LoVo (cell line): ENCODE measurements at places on chromosomes 4 and X.

DNA sequence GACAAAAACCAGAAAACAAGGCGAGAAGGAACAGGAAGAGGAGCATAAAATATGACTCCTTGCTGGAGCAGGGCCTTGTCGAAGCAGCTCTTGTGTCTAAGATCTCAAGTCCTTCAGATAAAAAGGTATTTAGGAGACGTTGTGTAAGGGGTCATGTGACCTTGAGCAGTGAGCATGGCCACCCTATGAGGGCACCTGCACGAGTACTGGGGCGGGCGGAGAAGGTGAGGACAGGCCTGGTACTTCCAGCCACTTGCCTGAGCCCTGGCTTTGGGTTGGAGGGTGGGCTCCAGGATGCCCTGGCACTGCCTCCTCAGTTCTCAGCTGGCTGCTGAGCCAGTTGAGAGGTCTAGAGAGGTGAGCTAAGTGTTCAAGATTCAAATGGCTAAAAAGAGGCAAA, 29.9 kb downstream of the NSD2 start:
- no peak for DNase-seq

GRCh38 chrX:10519761-10520160, 100.6 kb downstream of the MID1 start:
- no peak for DNase-seq

DNA sequence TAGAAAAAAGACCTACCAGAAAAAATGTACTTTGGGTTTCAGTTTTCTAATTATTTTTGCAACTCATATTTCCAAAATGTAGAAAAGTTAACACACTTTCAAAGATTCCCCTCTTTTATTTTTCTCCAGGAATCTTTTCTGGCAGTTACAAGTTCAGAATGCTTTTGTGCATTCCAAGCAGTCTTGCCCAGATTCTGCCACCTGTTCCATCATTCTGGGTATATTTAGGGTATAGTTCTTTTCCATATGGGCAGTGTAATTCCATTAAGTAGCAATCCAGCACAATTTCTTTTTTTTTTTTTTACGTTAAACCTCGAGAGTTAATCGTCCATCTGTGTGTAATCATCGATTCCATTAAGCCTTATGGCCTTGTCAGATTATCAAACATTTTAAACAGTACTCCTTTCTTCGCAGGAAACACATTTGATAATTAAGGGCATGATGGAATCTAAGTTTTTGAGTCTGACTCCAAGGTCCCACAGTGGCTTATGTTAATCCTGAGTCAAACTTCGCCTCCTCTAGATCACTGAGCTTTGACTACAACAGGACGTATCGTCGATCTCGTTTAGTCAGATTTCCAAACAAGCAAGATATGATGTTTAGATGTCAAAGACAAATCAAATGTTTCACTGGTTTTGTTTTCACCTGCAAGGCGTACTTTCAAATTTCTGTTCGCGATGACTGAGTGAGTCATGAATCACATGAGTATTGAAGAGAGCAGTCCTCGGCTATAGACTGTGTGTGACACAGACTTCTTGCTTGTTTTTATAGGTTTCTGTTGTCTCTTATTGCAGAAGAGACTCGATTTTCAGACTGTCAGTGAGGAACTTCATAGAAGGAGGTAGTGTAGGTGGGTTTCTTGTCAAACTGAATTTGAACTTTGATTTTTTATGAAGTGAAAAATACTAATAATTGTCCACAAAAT, 118.9 kb upstream of the GK2 start:
- DNase-seq, result no peak

GRCh38 chr4:183429489-183429888, 14.9 kb upstream of the CDKN2AIP start:
- DNase-seq, result no peak

DNA sequence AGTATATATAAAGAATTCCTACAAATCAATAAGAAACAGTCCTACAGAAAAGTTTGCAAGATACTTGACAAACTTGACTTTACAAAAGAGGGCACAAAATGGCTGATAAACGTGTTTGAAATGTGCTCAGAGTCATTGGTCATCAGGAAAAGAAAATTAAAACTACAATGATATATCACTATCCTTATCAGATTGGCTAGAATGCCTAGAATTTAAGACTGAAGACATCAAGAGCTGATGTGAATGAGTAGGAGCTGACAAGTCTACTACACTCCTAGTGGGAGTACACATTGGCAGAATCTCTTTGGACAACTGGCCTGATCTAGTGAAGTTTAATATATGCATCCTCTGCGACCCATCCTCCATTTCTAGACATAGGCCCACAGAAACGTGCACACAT, 10.3 kb upstream of the DCTD start:
- DNase-seq, result no peak

DNA sequence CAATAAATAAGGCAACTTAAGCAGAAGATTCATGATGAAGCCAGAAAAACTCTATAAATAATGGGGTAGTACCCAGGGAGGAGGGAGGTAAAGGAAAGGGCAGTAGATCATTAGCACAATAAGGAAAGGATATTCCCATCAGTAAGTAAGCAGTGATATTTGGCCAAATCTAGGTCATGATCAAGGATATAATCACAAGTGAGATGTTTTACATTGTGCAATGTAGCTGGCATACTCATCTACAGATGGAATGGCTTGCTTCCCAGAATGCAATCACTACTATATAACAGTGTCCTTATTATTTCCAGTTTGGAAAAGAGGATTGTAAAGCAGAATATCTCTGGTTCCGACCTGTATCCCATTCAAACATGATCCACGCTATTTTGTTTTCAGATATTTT, 483.4 kb downstream of the RPA4 start:
- DNase-seq, result no peak

DNA sequence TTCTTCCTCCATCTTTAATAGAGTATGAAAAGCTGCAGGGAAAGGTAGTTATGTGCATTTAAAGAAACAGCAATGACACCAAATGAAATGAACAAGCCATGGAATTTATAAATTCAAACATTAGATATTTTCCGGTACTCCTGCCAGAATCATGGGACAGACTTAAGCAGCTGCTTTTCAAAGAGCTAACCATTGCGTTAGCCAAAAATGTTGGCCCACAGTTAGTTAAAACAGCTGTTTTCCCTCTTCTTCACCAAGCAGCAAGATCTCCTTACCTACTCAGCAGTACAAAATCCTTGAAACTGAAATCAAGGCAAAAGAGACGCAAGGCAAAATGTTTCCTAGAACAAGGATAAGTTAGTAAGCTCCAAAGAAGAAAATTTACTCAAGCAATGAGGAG, 64.0 kb downstream of the MANBA start:
- no peak for DNase-seq
